ENCODE measurements at places on chromosomes 3 and 15.

- no peak for DNase-seq
Measured at GRCh38 chr3:194274424-194275085, 76.6 kb downstream of the CPN2 start.

DNA sequence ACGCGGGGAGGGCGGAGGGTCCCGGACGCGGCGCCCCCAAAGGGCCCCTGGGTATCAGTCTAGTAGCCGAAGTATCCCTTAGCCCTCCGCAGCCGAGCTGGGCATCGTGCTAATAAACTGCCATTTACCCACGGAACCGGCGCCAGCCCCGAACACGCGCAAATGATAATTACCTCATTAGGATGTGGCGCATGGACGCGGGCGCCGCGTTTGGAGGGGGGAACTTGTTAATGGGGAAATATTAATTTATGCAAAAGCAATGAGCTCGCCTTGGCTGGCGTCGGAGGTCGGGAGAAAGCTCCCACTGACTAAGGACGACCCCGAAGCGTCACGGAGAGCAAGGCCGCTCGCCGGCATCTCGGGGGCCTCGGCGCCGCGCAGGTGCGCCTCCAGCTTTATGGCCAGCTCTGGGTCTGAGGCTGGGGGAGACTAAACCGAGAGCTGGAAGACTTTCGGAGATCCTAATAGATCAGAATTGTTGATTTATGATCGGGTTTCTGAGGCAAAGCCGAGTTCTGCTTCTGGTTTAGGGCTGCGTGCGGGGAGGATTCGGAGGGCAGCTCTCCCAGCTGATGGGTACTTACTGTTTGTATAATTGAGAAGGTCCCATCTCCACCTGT lies 474 bp upstream of the FEZF2 start:
- DNase-seq = no peak

DNA sequence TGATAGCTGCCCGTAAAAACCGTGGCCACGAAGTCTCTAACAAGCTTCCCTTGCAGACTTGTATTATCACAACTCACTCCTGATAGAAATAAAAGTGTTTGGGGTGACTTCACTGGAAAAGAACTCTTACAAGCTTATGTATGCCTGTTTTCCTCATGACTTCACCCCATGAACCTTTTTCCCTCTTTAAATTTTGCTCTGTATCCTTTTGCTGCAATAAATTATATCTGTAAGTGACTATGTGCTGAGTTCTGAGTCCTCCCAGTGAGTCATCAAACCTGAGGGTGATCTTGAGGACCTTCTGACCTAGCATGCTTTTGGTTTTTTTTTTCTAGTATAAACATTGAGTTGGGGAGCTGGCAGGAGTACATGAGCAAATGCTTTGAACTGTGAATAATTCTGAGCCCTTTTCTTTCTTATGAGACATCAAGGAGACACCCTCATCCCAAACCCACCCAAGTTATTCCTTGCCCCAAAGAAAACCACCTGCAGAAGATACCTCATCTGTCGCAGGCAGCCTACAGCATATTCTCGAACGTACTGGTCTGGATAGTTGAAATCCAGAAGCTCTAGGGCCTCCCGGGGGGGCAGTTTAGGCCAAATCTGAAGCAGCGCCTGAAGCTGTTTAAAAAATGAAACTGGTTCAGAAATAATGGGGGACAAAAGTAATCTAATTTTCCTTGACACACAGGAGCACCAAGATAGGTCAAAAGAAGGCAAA lies 85.9 kb downstream of the FAIM start:
- DNase-seq = no peak

GRCh38 chr3:100966049-100966491 lies 27.2 kb downstream of the ABI3BP start:
- DNase-seq = no peak

- peak; percentile 39 for DNase-seq
Measured at GRCh38 chr3:196641333-196642054, 2.0 kb downstream of the NRROS start.
